RWPE2 (cell line): ENCODE measurements at places on chromosomes 6 and 20.

DNA sequence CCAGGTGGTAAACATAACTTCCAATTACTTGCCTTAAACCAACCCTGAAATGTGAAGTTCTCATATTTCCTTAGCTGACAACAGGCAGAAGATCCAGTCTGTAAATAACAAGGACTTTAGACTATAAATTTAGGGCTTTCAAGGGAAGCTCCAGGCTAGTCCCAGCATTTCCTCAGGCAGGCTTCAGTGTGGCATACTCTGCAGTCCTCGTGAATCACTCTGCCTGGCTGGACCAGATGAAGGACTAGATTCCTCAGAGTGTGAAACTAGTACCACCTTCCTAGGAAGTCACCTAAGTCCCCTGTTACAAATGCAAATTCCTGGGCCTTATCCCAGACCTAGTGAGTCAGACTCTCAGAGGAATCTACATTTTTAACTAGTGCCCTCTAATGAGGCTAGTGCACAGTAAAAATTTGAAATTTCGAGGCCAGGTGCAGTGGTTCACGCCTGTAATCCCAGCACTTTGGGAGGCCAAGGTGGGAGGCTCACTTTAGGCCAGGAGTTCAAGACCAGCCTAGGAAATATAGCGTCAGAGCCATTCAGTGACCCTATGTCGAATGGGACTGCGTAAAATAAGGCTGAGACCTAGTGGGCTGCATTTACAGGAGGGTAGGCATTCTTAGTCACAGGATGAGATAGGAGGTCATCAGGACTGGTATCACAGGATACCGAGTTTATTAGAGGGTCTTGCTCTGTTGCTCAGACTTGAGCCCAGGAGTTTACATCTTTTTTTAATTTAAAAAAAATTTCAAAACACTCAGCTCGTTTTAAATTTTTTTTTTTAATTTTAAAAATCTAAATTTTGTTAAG is 279.6 kb upstream of the JARID2 start:
- no peak for DNase-seq

DNA sequence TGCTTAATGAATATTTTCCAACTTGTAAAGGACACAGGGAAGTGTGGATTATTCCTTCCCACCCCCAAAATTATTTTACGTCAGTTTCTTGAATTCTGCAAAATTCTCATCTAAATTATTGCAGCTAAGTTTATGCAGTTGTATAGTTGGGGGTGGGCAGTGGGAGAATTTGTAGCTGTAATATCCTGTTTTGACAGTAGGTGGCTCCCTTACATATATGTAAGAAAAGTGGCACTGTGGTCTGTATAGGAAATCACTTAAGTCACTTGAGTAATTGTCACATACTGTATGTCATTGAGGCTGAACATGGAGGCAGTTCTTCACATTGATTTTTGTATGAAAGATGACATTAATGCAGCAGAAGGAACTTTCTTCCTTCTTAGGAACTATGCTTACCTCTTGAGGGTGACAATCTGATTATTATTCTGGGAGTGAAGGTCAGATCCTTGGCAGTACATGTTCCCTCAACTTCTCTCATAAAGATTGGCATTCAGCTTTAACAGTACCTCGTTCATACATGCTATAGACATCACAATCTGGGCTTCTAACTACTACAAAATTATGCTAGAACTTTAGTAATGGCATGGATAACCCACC is 14.6 kb upstream of the CFAP206 start:
- DNase-seq, result no peak

- peak; percentile 73 for DNase-seq
Observed at GRCh38 chr6:150142670-150143515, at the start of gene PPP1R14C. Gene PPP1R14C, plus strand, starts transcription at chr6:150143044. Its CDS starts 149 bp downstream, at chr6:150143193.

DNA sequence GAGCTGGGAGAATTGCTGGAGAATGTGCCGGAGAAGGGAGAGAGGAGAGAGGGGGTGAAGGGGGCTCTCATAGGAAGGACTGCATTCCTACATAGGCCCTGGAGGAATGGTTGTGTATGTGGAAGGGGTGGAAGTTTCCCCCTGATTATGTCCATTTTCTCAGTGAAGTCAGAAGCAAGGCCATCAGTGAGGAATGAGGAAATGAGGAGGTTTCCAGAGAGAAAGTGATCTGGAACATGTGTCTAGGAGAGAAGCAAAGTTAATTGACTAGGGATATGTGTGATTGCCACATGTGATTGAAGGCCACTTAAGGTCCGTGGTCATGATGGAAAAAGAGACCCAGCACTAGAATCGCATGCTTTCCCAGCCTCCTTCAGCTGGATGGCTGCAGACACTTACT is 42.3 kb downstream of the TBPL1 start:
- no peak for DNase-seq

GRCh38 chr6:113339209-113339608 is 517.9 kb upstream of the MARCKS start:
- no peak for DNase-seq

DNA sequence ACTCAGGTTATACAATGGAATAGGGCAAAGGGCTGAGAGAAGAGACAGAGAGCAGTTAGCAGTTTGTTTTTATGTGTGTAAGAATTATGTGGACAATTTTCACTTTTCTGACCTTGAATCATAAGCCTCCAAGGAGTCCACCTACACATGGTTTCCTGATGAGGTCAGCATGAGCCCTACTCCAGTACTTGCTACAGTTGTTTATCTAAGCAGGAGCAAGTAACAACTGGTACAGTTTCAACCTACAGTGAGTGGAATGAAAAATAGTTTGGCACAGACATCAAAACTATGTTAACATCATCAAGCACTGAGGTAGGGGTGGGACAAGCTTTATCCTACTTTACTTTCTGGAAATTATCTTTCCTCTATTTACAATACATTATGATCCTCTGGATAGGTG is 426.7 kb upstream of the ID4 start:
- DNase-seq, result peak; percentile 78

DNA sequence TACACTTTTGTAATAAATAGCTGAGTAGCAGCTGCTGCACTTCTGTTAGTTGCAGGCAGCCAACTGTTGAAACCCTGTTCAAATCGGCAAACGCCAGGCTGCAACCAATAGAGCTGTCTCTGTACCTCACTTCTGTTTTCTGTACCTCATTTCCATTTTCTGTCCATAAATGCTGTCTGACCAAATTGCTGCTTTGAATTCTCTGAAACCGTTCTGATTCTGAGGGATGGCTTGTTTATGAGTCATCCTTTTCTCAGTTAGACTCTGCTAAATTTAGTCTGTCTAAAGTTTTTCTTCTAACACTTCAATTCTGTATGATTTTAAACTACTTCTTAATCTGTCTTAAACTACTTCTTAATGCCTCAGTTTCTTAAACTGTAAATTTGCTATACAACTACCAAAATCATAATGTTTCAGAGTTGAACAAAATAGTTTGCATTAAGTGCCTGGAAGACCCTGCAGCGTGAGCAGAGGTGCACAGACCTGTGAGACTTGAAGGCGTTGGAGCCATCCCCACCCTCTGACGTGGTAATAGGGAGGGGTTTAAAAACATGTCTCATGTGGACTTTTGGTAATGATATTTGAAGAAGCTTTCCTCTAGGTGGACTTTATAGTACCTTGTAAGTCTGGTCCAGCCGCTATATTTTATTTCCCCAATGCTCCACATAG is 9.6 kb downstream of the BTNL2 start:
- no peak for DNase-seq

DNA sequence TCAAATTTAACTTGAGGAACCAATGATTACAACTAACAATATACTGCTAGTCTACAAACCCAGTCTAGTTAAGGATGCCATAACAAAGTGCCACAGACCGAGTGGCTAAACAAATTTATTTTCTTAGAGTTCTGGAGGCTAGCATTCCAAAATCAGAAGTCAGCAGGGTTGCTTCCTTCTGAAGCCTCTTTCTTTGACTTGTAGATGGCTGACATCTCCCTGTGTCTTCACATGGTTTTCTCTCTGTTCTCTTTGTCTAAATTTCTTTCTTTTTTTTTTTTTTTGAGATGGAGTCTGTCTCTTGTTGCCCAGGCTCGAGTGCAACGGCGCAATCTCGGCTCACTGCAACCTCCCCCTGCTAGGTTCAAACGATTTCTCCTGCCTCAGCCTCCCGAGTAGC is 56.1 kb downstream of the NCOA3 start:
- DNase-seq, result no peak

DNA sequence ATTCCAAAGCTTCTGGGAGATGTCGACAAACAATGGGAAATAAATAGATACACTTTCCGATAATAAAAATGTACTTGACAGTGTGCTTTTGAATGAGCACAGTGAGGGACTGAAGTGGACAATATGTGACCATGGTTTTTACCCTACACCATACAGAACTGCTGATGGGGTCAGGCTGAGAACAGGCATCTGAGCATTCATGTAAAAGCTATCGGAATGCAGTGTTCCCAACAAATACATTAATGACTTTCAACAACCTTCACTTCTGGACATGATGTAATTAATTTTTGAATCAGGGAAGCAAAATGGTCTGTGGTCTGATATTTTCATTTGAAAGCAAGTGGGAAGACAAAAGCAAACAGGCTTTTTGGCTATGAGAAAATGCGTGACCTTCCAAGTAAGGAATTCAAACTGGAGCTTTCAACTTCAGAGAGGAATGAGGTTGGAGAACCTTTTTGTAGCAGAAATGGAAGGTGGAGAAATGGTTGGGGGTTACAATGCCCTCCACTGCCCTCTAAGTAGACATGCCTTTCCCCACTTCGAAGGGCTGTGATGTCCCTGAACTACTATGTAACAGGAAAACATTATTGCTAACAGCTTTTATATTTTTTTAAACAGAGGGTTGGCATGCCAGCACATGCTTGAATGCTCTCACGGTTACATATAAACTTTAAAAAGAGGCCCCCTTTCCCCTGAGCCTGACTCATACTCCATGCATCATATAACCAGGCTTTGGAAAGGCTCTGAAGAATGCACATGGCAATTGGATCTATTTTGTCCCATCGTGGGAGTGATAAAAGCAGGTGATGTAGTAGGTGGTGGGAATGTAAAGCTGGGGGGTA is 203.5 kb upstream of the CITED2 start:
- no peak for DNase-seq

- no peak for DNase-seq
Observed at GRCh38 chr6:4287372-4287771, 152.0 kb upstream of the ECI2 start.

- DNase-seq, result no peak
Observed at GRCh38 chr20:8663424-8663823, 405.5 kb upstream of the PLCB4 start.

DNA sequence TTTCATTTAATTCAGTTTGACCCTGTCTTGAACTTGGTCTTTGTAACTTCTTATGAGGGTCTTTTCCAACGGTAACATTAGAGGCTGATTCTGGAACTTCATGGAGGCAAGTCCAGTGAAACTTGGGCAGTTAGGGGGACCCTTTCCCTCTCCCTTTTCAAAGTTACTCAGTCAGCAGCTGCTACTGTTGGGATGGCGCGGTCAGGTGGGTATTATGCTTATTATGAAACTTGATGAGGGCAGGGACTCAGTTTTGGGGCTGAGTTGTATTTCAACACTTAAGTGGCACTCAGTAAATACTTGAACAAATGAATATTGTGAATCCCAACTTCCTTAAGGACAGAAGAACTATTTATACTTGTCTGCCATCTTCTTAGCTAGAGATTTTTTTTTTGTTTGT is 20.8 kb downstream of the TOP1 start:
- DNase-seq, result no peak

GRCh38 chr6:39335780-39336545 is 13.5 kb upstream of the KCNK16 start:
- no peak for DNase-seq

- DNase-seq, result no peak
Observed at GRCh38 chr6:119162134-119162775, 83.8 kb upstream of the FAM184A start.

- no peak for DNase-seq
Observed at GRCh38 chr6:35300848-35301247, 3.2 kb downstream of the DEF6 start.

- no peak for DNase-seq
Observed at GRCh38 chr6:129481706-129482105, 228.3 kb downstream of the ARHGAP18 start.

DNA sequence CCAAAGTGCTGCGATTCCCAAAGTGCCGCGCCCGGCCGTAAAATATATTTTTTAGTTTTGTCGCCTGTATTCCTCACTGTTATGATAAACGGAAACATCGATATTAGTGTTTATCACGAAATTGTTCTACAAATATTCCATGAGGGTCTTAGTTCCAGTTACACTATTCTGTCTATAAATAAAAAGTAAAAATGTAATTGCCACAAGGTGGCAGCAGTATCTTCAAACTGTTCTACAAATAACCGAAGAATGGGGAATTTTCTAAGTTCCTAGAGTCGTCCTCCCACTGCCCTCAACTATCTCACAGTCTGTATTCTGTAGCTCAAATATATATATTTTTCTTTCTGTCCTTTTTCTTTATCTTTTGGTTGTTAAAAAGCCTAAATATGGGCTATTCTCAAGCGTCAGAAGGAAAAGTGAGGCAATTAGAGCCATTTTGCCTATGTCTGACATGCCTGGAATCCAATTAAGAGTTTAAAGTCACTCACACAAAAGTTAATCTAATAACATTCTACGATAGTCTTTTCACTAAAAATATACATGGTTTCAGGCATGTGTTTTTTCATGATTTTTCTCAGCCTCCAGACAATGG is 14.2 kb upstream of the FAM162B start:
- no peak for DNase-seq

- no peak for DNase-seq
Observed at GRCh38 chr6:100350139-100350538, 114.6 kb downstream of the SIM1 start.

GRCh38 chr6:143843677-143843999 is 500 bp downstream of the LTV1 start:
- no peak for DNase-seq

- no peak for DNase-seq
Observed at GRCh38 chr6:105713474-105714118, 310.7 kb upstream of the PREP start.

- DNase-seq, result no peak
Observed at GRCh38 chr6:87391334-87391733, 16.4 kb upstream of the CFAP206 start.

GRCh38 chr6:109002051-109002697 is 92.5 kb downstream of the SESN1 start:
- no peak for DNase-seq

- peak; percentile 61 for DNase-seq
Observed at GRCh38 chr6:67345946-67346345, 1289.1 kb upstream of the ADGRB3 start.

DNA sequence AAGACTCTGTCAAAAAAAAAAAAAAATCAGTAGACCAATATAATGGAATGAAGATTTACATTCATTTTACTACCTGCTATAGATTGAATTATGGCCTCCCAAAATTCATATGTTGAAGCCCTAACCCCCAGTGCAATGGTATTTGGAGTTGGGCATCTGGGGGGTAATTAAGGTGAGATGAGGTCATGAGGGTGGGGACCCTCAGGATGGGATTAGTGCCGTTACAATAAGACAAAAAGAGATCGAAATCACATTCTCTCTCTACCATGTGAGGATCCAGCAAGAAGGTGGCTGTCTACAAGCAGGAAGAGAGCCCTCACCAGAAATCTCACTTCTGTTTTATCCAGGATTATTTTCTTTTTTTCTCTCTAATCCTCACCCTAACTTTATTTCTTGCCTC is 100.6 kb upstream of the LOC128125822 start:
- no peak for DNase-seq

- no peak for DNase-seq
Observed at GRCh38 chr6:53175027-53175426, 26.4 kb upstream of the GCM1 start.

- DNase-seq, result peak; percentile 72
Observed at GRCh38 chr20:44011251-44011940, 96.7 kb downstream of the TOX2 start.
